Activated naive CD4-positive, alpha-beta T cell (primary cell): ENCODE measurements at places on chromosomes 1 and 21.

- no peak for DNase-seq
Observed at GRCh38 chr1:12654657-12655056, 10.8 kb downstream of the AADACL4 start.

GRCh38 chr21:32626621-32627196 lies 14.5 kb upstream of the CFAP298 start:
- DNase-seq: no peak

- no peak for DNase-seq
Observed at GRCh38 chr1:96633695-96634094, 87.9 kb upstream of the PTBP2 start.

DNA sequence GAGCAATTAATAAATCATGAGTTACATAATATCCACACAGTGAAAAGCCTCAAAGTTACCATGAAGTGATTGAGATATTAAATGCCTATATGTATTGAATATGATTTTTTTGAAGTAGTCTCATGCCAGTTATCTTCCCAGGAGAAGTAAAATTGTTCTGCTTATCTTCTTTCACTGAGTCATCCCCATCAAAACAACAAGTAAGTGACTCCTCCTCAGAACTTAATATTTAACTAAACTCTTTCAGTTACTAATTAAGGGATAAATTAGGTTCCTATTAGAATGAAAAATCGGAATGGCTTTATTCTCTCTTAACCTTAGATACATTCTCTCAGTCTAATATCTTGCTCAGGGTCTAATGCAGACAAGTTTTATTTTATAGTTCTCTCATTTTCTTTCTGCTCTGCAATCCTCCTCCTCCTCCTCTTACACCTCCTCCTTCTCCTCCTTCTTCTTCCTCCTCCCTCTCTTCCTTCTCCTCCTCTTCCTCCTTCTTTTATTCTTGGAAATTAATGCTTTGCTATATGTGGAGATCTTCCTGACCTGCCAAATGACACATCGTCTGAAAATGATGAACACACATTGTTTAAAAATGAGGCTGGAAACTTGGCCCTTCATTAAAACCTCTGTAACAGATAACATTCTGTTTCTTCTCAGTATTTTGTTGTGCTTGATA lies 110.9 kb downstream of the RUNX1 start:
- no peak for DNase-seq
